ENCODE measurements at places on chromosomes 2 and 18.

GRCh38 chr2:152046940-152047339, 51.9 kb downstream of the CACNB4 start:
- no peak for DNase-seq

DNA sequence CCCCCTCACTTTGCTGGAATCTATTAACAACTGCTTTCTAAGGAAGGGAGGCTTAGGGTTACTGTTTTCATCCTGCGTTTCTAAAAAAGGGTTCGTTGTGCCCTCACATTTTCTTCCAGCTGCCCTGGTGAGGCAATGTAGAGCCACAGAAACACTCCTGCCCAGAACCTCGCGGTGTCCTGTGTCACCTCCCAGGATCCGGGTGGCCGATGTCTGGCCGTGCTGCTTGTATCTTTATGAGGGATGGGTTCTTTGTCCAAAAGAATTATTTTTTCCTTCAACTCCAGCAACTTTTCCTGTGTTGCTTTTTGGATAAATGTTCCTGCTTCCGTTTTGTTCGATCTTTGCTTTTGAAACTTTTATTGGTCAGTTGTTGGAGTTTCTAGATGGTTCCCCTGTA, 291.8 kb upstream of the HS6ST1 start:
- no peak for DNase-seq

DNA sequence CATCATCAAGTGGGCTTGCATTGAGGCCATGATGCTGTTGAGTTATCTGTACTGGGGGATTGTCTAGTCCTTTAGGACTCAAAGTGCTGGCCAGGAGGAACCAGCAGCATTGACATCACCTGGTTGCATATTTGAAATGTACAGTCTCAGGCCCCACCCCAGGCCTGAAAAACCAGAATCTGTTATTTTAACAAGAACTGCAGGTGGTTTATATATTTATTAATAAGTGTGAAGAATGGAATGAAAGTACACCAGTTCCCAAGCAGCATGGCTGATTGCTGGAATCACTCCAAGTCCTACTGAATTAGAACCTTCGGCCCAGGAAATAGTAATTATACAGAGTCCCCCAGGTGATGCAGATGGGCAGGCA, 2.8 kb downstream of the IL1F10 start:
- DNase-seq: no peak

DNA sequence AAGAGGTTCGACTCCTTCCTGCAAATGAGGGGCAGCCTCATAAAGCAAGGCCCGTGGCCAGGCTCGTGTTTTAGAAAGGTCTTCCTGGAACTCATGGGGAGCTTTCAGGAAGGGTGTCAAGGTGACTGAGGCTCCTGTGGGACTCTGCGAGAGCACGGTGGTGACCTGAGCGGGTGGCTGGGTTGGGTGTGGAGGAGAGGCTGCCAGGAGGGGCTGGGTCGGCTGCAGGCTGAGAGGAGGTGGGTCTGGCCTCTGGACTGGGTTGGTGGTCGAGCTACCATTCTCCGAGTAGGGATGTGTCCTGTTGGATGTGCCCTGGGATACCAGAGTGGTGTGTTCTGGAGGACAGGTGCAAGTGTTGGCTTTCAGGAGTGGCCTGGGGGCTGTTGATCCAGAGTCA, 86.4 kb downstream of the DGKD start:
- DNase-seq: no peak
